NCI-H748 treated with DMSO at 0.1 percent for 48 hours (cell line): ENCODE measurements at places on chromosomes 11 and 22.

- DNase-seq = no peak
Observed at GRCh38 chr11:2655834-2656622, 43.8 kb downstream of the KCNQ1OT1 start.

- DNase-seq = no peak
Observed at GRCh38 chr22:21779444-21779843, 43.9 kb upstream of the YPEL1 start.

DNA sequence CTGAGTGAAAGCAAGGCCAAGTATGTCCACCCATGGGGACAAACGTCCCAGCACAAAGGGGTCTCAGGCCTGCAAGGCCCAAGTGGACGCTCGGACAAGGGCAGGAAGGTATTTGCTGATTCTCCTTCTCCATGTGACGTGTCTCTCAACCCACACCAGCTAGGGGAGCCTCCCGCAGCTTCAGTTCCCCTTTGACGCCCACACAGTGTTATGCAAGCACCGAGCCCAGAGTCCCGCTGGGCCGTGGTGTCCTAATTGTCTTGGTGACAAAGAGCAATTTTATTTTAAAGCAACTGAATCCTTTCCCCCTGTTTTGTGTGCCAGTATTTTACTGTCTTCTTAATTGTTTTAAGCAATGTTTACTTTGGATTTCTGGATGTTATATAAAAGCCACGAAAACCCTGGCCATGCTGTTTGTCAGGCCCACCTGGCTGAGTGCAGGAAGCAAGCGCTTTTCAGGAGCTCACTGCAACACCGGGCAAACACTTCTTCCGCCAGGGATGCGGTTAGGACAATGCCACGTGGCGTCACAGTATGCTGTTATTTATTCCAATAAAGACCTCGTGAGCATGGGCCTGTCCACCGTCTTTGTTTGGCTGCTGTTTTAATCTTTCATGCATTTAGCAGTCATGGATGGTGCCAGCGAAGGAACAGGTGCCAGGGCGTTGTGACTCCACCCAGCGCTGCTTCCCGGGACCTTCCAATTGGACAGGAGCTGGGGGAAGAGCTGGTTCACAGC lies 8.2 kb upstream of the PARVG start:
- peak; percentile 80 for DNase-seq

DNA sequence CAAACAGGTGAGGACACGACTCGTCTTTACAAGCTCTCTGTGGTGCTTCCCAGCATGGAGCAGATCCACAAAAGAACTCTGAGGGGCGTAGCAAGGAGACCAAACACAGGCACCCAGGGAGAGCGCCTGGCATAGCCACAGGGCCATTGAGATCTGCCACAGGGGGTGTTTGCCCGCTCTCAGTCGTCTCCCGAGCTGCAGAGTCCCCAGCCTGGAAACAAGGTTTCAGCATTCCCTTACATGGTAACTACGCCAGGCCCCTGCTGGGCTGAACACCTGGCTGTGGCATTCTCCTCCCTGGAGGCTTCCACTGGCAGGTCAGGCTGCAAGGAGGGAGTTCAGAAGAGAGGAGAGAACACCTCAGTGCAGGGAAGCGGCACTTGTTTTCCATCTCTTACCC lies 962.1 kb downstream of the NTM start:
- no peak for DNase-seq

DNA sequence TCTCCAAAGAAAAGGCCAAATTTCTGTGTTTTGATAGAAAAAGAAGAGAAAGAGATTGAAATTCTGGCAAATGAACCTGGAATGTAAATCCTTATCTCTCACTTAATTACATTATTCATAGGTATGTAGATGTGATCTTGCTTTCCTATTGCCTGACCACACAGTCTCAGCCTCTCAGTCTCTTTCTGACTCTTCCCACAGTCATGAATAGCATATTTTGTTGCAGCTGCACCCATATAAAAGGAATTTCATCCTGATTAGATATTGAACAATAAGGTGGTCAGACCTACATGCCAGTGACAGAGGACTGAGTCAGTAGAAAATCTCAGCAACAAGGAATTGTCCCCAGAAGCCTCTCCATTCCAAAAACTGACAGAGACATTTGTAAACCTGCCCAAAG lies 62.9 kb upstream of the LRRC4C start:
- DNase-seq = no peak

- no peak for DNase-seq
Observed at GRCh38 chr22:48089601-48090331, 1327.3 kb downstream of the TBC1D22A start.

DNA sequence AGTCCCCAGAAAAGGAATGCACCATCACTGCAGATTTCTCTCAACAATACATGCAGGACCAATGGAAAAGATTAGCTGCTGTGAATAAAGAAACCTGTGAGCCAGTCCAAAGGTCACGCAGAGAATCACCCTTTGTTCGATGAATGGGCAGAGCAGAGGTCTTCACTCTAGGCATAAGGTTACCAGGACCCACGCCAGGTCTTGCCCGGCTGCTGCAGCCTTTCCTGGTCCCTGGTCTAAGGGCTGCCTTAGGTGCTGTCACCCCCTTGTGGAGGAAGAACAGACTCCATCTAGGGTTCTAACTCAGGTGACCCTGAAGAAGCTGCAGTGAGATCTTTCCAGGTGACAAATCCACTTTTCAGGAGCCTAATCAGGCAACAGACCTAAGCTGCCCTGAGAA lies 29.0 kb upstream of the NAP1L4 start:
- no peak for DNase-seq

DNA sequence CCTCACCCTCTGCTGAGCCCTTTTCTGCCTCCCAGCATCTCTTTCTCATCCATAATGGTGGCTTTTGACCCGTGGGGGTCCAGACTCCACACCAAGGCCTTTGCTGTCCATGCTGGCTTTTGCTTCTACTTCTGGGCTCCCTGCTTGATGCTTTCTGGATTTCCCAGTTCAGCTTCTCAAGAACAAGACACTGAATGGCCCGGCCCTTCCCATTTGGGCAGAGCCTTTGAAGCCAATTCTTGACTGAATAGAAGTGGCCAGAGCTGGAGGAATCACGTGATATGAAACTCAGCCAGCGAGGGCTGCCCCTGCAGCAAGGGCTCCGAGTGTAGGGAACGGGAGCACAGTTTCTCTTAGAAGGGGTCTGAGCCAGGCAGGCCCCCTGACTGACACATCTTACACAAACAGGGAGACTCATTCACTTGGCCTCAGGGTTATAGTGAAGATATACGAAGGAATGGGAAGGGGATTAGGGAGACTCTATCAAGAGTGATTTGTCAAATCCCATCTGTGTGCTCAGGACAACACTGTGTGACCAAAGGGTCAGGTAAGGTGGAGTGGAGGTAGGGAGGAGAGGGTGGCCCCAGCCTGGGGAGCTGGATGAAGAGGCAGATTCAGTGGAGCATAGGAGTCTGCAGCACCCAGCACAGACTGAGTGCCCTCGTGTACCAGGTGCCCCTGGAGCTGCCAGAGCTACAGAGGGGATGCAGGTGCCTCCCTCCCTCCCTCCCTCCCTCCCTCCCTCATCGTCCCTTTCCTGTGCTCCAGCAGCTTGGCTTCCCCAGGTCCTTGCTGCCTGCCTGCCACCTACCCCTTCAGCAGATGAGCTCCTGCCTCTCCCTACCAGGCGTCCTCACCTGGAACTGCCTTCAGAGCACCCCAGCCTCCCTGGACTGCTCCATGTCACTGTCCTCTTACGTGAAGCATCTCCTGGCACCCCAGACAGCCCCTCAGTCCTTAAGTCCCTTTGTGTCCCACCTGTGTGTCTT lies 106.0 kb downstream of the TRIM29 start:
- no peak for DNase-seq

GRCh38 chr22:20656902-20657836 lies 116.7 kb upstream of the SERPIND1 start:
- no peak for DNase-seq
